Stimulated activated CD8-positive, alpha-beta memory T cell treated with anti-CD3 and anti-CD28 coated beads, Interleukin-4, amount 100 ng/mL, for 4 hours (primary cell): ENCODE measurements at places on chromosomes 3 and 15.

DNA sequence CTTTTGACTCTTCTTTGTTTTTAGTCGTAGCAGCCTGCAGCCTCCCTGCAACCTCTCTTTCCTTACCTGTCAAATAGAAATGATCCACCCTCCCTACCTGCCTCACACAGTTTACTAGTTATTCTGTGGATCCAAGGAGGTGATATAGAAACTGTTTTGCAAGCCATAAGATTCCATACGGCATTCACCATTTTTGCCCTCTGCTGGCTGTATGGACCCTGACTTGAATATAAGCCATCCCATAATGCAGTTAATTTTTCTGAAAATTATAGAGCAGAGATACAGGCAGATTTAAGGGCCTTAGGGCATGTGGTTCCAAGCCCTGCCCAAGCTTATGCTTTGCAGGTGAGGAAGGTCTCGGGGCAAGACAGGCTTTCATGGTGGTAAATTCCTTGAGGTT, 63.8 kb downstream of the CPN2 start:
- no peak for DNase-seq

DNA sequence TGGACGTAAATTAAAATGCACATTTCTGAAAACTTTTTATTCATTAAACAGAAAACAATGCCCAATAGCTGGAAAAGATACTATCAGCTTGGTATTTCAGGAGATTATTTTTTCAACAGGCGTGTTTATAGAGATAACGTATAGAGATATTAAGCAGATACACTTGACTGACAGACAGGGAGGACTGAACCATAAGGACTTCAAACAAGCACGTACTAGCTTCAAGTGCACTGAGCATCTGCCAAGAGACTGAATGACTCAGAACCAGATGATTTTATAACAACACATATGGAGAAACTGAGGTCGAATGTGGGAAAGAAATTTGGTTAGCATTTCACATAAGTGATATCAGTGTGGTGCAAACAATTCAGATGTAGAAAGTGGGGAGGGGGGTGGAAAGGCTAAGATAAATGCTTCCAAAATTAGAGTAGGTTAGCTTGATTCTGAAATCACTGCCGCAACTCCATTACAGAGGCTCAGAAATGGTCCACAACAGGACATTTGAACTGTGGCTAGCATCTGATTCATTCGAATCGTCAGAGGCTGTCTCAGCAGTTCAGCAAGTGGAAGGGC, 103.5 kb downstream of the SEMA6D start:
- no peak for DNase-seq

DNA sequence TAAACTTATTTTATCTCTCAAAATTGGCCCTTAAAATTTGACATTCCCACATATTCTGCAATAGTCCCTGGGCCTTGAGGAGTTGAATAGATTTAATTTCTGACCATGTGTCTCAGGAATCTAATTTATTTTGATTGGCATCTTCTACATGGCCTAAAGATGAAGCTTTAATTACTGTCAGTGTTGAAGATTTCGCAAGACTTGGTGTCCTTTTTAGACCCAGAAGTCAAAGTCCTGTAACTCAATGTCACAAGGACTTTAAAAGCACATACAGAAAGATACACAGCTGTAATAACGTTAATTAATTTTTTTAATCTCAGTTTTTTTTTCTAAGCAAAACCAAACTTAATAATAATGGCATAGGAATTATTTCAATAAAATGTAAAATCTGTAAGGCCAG, 163.9 kb downstream of the SUCNR1 start:
- no peak for DNase-seq

GRCh38 chr15:41609123-41609522, 50.1 kb downstream of the TYRO3 start:
- DNase-seq: no peak

- no peak for DNase-seq
These were observed 44.0 kb downstream of the KLF15 start for GRCh38 chr3:126313166-126313565.

- no peak for DNase-seq
These were observed 151.5 kb downstream of the LIPC start for GRCh38 chr15:58583171-58583908.

- no peak for DNase-seq
These were observed 251.0 kb downstream of the RPLP1 start for GRCh38 chr15:69703532-69704187.

DNA sequence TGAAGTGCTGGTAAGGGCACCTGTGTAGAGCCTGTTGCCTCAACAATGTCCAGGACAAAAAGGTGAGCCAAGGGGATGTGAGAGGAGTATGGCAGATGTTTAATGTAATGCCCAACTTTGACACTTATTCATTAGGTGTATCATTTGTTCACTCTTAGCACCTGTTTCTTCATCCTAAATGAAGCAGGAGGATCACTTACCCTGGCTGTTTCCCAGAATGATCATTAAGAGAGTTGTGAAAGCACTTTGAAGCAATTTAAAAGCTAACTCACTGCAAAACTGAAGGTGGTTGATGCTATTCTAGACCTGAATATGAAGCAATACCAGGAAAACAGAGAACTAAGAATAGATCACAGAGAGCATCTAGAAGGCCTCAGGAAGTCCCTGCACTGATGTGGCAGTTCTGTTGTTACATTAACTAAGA, 3.4 kb upstream of the HHLA2 start:
- DNase-seq: no peak

- DNase-seq: no peak
These were observed 171.5 kb downstream of the LRTM1 start for GRCh38 chr3:54756330-54756731.

DNA sequence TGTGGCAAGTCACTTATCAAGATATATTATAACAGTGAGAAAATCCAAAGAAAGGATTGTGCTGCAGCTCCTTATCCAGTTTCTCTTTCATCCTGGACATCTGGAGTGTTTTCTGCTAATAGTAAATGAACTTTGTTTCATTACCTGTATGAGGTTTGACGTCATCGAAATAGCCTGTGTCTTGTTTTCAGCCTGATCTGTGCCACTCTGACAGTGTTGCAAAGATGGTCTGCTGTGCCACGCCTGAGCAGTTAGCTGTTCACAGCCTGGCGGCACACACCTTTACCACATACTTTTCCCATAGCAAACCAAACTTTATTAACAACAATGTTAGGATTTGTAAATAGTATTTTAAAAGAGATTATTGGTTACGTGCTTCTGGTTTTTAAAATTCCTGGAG, 34.0 kb downstream of the YEATS2 start:
- no peak for DNase-seq

DNA sequence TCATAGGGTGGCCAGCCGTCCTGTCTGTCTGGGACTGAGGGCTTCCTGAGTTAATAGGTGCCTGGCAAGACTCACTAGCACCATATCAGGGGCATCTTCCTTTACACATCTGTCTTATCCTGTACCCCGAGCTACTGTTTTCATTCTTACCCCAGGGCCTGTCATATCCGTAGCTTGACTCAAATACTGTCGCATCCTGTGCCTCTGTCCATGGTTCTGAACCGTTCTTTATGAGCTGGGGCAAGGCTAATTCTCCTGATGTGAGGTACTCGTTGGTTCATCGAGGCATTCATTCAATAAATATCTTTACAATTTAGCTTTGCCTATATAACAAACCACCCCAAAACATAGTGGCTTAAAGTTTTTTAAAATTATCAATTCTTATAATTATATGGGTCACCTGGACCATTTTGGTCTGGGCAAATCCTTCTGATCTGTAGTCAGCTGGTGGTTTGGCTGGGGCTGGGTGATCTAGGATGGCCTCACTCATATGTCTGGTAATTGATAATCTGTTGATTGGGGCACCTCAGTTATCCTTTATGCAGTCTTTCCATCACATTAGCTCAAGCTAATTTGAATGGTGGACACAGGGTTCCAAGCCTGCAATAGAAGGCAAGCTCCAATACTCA, 121.2 kb downstream of the TLE3 start:
- no peak for DNase-seq

GRCh38 chr3:183541738-183542137, 13.8 kb downstream of the KLHL6 start:
- no peak for DNase-seq

GRCh38 chr3:35393901-35394799, 245.2 kb upstream of the ARPP21 start:
- no peak for DNase-seq

DNA sequence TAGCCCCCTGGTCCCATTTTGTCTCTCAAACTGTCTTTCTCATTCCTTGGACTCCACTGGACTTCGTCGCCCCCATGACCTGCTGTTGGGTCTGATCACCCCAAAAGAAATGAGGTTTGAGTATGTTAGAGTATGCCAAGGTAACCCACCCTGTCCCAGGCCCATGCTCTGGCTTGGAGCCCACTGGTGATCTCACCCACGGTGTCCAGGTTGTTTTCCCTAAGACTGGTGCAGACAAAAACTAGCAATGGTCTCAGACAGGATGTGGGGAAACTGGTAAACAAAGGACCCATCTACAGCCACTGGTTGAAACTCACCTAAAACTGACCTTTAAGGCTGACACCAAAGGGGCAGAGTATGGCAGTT, 38.9 kb downstream of the EFCAB12 start:
- no peak for DNase-seq

- DNase-seq: no peak
These were observed 23.8 kb upstream of the ANXA2 start for GRCh38 chr15:60421544-60421943.

DNA sequence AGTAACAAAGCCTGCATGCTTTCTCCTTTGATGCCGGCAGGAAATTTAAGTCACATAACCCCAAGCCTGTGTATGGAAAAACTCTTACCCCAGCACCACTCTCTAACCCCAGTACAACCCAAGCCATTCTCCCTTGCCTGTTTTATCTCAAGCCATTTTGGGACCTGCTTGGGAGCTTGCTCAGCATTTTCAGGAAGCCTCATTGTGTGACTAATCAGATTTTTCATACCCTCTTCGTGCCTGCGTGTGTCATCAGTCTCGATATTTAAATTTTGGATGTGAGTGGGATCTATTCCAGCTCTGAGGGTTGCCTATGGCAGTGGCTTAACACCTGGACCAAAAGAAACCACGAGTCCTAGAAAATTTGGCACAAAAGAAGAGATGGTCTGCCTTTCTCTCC, 426.2 kb downstream of the SQOR start:
- no peak for DNase-seq

DNA sequence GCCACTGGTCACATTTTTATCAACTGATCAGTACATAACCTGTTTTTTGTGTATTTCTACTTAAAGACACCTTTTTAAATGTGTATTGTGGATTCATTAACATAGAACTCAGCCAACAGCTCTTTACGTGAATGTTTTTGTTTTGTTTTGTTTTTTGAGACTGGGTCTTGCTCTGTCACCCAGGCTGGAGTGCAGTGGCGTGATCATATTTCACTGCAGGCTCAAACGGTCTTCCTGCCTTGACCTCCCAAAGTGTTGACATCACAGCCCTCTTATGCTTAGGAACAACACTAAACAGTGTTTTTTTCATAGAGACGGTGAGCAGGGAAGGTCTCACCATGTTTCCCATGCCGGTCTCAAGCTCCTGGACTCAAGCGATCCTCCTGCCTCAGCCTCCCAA, 9.9 kb downstream of the PSMA4 start:
- DNase-seq: no peak

GRCh38 chr3:197085137-197085536, 55.5 kb upstream of the MELTF start:
- no peak for DNase-seq

DNA sequence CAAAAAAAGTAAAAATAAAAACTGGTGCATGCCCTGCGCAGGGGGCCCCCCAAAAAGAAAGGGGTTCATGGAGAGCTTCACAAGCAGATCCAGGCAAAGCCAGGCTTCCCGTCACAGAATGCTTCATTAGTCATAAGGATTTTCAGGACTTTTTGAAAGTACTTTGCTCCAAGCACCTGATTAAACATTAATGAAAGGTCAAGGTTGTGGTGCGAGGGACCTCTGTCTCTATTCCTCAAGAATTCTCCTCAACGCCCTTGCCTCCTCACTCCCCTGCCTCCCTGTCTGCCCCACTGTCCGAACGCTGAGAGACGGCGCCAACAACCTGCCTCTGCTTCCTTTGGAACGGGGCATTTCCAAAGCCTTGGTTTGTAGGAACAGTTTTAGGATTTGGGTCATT, 240.1 kb upstream of the IGF1R start:
- no peak for DNase-seq

DNA sequence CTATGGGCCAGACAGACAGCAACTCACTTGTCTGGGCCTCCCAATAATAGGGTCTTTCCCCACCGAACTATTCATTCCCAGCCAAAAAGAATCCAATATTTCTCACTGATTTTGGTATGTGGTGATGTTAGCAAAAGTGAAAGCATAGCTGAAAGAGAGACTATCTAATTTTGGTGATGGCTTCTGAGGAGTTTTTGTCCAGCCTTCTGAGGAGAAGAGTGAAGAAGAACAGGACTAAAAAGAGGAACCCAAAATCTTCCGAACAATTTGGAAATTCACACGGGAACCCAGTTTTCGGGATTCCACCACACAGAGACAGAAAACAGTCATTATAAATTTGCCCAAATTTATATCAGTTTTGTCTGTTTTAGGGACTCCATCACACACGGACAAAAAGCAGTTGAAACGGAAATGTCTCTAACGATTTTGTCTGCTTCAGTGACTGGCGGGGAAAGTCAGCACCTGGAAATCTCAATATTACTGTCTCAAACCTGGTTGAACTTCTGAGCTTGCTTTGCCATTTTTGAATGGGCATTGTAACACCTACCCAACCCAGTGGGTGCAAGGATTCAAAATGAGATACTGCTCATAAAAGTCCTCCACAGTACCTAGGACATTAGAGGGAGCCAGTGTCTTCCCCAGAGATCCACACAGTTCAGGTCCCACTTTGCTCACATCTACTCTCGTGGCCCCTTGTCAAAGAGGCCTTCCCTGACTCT, 9.1 kb downstream of the CD80 start:
- DNase-seq: no peak

GRCh38 chr3:46871222-46871621, 6.3 kb upstream of the PTH1R start:
- DNase-seq: no peak

DNA sequence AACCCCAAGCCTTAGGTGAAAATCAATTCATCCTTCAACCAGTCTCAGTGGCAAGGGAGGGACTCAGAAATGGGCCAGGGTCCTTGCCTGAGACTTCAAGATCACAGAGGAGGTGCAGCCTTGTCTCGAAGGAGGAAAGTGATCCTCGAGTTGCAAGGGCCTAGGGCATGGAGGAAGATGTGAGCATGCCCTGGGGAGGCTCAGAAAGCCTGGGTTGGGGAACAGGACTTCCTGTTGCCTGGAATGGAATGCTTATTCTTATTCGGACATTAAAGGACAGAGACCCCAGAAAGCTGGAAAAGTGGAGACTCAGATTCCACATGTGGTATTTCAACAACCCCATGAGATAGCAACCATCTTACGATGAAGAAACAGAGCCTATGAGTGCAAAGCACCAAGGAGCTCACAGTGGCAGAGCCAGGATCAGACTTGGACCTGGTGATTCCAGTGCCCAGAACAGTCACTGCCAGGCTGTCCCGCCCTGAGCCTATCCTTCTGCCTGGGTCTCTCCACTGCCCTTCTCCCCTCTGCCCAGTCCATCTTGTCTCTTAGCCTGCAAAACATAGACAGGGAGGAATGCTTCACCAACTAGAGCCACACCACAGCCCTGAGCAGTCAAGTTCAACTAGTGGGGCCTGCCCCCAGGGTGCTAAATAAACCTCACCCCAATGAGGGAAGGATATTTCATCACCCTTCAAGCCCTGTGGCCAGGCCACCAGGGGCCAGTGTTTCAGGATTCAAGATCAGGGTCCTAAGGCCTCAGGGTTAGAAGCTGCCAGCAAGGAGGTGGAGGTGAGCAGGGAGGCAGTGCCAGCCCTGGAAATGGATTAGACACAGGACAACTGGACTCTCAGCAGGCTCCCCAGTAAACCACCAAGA, 21.9 kb downstream of the DAPK2 start:
- no peak for DNase-seq

GRCh38 chr3:106036696-106037095, 167.9 kb upstream of the CBLB start:
- DNase-seq: no peak

- no peak for DNase-seq
These were observed 22.6 kb downstream of the ISL2 start for GRCh38 chr15:76359152-76359551.
